ENCODE measurements at places on chromosomes 6 and 20.

DNA sequence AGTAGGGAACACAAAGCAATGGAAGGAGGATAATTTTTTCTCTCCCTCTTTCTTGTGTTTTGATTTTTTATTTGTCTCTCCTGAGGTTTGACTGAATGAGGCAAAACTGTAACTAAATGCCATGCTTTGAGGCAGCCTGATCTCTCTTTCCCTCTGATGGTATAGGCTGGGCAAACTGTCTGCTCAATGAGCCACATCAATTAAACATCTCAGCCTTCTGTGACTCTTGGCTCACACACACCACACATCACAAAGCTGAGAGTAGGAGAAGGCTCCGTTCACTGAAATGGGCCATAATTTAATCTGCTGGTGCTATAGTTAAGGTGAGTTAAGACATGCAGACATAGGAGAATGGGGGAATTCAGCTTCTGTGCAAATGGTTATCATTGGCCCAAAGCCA lies 28.1 kb upstream of the SCGN start:
- peak; percentile 13 for DNase-seq

GRCh38 chr20:58545565-58546415 lies 30.6 kb upstream of the APCDD1L start:
- no peak for DNase-seq

GRCh38 chr20:3161316-3162079 lies 1.8 kb upstream of the FASTKD5 start:
- no peak for DNase-seq

- no peak for DNase-seq
Measured at GRCh38 chr6:14727494-14728395, 518.1 kb upstream of the JARID2 start.

GRCh38 chr20:6599876-6600735 lies 167.4 kb upstream of the BMP2 start:
- DNase-seq: no peak

DNA sequence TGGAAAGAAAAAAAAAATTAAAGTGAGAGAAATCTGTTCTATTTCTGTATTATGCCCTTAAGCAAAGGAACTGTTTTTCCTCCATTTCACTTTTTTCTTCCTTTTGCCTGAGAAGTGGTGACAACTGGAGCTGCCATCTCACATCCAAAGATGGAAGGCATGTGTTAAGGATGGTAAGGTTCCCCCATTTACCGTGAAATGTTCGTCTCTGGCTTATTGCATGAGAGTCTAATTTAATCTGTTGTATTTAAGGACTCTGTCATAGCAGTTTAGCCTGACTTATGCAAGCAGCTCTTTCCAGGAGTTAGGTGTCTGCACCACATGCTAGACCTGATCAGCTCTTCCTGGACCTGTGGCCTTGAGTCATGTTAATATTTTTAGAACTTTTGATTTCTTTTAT lies 389.5 kb upstream of the MAP3K7 start:
- DNase-seq: no peak

DNA sequence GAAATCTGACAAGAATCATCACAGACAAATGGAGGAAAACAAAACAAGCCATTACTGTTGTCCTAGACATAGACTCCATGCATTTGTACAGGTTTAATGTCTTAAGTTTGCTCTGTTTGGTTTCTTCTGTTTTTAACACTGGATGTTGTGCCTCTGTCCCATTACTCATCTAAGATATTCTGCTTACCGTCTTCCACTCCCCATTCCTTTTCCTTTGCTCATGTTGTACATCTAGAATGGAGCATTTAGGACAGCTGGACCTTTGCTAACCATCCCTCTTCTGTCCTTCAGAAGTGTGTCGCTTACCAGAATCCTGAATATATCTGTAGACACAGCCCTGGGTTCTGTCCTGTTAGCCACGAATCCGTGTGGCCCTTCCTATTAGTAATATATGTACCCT lies 35.2 kb downstream of the RAB22A start:
- DNase-seq: no peak

- DNase-seq: no peak
Measured at GRCh38 chr20:23746321-23746720, 4.4 kb downstream of the CST1 start.

DNA sequence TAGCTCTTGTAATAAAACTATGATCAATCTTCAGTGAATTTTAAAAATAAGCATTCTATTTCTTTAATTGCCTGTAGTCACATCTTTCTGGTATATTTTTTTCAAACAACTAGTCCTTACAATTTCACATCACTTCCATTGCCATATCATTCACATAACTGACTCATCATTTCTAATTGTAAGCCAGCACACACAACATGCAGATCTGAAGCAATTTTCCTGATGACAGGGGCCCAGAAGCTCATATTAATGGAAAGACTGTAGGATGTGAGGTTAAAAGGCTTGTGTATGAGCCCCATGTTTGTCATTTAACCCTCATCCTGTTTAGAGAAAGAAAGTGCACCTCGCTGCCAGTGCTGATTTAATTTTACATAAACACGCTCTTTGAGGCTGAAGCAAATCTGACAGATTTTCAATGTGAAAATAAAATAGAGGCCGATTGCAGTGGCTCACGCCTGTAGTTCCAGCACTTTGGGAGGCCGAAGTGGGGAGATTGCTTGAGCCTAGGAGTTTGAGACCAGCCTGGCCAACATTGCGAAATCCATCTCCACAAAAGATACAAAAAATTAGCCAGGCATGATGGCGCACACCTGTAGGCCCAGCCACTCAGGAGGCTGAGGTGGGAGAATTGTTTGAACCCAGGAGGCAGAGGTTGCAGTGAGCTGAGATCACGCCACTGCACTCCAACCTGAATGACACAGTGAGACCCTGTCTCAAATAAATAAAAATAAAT lies 40.1 kb upstream of the LTV1 start:
- DNase-seq: no peak

DNA sequence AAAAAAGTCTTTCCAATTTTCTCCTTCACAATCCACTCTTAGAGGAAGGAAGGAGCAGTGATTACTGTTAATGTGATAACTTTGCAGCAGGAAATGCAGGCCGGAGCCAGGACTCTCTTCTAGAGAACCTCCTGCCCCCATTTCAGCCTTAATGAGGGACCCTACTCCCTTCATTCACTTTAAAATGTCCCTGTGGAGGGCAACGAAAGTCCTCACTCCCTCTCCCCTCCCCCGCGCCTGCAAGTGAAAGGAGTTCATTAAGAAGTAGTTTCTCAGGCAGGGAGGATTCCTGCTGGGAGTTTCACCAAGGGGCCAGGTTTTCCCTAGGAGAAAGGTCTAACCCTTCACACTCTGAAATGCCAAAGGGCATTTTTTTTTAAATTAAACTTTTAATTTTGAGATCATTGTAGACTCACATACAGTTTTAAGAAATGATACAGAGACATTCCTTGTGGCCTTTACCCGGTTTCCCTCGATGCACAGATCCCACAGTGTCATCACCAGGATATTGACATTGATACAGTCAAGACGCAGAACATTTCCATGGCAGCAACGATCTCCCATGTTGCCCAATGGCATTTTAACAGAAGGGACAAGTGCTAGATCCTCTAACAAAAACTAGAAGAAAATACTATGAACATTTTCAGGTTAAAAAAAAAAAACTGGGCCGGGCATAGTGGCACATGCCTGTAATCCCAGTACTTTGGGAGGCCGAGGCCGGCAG lies 6.8 kb upstream of the COMMD7 start:
- DNase-seq: no peak

DNA sequence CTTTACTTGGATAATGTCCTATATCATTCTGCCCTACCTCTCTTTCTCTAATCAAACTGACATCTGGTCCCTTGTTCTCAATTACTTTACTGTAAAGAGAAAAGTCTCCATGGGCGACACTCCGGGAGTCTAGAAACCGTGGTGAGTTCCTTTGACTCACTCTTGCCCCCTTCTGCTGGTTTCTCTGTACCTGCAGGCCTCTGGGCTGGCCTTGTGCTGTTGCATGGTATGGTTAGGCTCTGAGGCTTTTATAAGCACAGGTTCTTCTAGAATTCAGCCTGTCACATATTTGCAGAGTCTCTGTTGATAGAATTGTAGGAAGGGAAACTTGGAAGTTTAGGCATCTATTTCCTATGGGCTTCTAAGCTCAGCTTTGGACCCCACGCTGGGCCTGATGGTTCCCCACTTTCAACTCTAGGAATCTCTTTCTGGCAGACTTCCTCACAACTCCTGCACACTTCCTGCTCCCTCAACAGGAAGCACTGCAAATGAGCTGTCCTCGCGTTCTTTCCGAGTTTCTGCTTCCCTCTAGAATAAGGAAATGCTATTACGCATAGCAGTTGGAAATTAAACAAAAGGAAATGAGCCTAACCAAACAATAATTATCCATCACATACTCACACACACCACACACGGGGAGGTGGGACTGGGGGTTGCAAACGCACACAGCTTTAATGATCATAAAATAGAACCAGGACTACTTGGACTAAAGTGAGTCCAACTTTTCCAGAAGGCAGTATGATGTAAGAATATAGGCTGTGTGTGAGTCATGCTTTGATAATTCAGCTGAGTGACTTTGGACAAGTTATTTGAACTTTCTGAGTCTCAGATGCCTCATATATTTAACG lies 683.3 kb downstream of the QKI start:
- DNase-seq: no peak

- DNase-seq: no peak
Measured at GRCh38 chr6:131858765-131859415, 51.1 kb downstream of the ENPP1 start.

DNA sequence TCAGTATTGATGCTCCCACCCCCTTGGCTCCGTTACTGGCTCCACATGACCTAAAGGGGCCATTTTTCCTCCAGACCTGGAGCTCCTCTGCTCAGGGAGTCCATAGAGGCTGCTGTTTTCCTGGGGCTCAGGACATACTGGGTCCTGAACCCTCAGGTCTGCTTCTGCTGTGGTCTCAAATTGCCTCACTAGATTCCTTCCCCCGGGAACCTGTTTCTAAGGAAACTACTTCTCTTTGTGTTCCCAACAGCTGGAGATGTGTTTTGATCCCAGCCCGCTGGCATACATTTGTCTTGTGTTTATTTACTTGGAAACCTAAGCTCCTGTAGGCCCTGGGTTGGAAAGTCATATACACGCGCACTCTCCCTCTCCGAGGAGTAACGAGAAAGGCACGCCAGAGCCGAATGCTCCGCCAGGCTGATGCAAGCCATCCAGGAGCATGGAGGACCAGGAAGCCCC lies 222.8 kb downstream of the UST start:
- no peak for DNase-seq

GRCh38 chr6:136989571-136990241 lies 55.1 kb downstream of the IL20RA start:
- peak; percentile 11 for DNase-seq

GRCh38 chr6:167767715-167768107 lies 59.0 kb upstream of the AFDN start:
- no peak for DNase-seq
